T-helper 17 cell (primary cell): ENCODE measurements at places on chromosomes 2 and 18. TPM values are rescaled to one million over a fixed set of nuclear protein-coding genes. Genes with fewer than 3 reads are reported as not detected.

GRCh38 chr2:190323406-190323805 lies 3.8 kb upstream of the HIBCH start:
- DNase-seq, result no peak

DNA sequence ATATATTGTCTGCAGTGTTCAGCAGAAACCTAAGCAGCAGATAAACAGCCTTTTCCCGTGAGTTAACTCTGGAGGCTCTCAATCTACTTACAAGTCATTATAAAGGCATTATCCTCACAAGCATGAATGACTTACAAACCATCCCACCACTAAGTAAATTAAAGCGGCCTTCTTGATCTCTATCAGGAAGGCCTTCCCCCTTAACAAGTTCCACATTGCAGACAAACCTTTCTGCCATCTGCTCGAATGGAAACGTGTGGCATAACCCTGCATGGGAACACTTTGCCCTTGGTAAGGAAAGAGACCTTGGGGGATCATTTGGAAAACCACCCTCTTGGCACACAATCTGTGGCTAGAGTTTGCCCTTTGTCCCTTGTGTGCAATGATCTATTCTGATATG lies 199.5 kb downstream of the OSR1 start:
- DNase-seq, result no peak

DNA sequence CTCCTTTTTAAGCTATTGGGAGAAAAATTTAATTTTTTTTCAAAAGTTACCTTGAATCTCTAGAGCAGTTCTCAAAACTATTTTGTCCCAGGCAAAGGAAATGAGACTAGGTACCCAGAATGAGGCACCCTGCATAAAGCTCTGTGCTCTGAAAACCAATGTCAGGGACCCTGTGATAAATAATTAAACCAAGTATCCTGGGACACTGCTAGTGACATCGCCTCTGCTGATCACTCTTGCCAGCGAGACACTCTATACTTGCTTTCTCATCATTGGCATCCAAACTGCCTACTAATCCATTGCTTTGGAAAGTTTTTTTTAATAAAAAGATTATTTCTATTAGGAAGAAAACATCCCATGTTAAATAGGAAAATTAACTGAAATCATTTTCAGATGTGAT lies 1.4 kb downstream of the GKN1 start:
- no peak for DNase-seq

- DNase-seq, result no peak
These were observed 124.8 kb upstream of the CXCR4 start for GRCh38 chr2:136242687-136243277.

DNA sequence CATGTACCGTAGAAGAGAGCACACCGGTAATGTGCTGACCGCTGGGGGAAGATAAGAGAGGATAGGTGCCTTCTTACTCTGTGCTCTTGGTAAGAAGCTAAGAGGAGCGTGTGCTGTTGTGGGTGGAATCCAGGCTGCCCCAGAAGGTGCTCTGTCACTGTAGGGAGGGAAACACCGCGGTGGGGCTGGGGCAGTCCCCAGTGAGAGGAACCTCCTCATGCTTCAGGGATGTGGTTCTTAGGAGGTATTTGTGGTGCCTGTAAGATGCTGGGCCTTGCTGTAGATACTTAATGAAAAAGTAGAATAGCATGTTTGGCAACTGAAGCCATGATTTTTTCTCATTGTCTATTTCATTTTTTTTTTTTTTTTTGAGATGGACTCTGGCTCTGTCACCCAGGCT lies 1.1 kb downstream of the COLEC11 start:
- DNase-seq, result no peak

DNA sequence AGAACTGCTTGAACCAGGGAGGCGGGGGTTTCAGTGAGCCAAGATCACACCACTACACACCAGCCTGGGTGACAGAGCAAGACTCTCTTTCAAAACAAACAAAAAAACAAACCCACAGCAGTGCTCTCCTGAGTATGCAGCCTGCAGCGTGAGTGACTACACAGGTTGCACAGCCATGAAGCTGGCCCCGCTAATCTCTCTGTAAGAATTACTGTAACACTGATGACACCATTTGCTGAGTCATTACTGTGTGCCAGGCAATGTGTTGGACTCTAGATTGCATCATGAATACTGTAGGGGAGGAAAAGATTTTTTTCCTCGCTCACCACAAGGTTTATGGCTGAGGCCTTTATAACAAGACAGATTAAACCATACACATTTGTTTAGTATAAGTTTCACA lies 118.6 kb upstream of the ATP8B1 start:
- DNase-seq, result no peak

GRCh38 chr2:128318776-128319464 lies at the start of gene HS6ST1:
Gene HS6ST1 (minus strand): TSS chr2:128318868. CDS start chr2:128318563, 305 bp downstream.
- DNase-seq, result peak; percentile 94

Gene THOC1
- 90.4 TPM for total RNA-seq

Gene UNC50
- 14.8 TPM for total RNA-seq

DNA sequence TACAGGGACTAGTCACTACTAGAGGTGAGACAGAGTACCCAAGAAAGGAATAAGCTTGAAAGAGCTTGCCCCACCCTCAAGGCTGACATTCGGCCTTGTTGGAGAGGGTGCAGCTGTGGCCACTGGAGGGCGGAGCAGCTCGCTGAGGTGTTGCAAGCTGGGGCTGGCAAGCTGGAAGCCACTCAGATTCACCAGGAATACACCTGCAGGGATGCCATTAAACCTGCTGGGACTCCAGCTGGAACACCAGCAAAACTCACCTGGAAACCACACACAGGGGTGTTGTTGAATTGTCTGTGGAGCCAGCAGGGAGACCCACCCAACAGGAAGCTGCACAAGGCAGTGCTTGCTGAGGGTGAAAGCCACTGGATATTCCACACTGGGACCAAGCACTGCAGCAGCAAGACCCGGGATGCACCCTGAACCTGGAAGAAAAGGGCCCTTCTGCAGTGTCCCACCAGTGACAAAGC lies 26.1 kb downstream of the KCTD18 start:
- no peak for DNase-seq

GRCh38 chr2:217099561-217099960 lies 239.7 kb upstream of the TNP1 start:
- DNase-seq, result no peak

Gene PROKR1
- not detected for total RNA-seq
